ENCODE measurements at places on chromosomes 3 and 15.

- DNase-seq: peak; percentile 95
These were observed at the start of gene LRIG1 for GRCh38 chr3:66500576-66501482. LRIG1 (minus strand) TSS chr3:66501022; CDS start chr3:66500407, 615 bp downstream.

- DNase-seq: no peak
These were observed 46.9 kb downstream of the ZIC4 start for GRCh38 chr3:147359177-147360050.

DNA sequence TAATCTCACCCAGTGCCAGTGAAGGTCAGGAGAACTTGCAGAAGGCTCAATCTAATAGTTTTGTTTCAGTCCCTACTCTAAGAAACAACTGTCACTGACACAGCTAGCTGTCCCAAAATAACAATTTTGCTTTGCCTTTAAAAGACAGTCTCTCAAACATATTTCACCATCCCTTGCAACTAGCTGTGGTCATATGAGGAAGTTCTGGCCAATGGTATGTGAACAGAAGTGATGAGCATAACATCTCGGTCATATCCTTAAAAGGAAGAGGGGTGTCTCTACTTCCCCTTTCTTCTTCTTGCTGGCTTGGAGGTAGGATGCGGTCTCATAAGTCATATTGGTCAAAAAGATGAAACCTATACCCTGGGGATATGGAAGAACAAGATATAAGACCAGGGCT is 198.1 kb downstream of the NEK10 start:
- DNase-seq: no peak

DNA sequence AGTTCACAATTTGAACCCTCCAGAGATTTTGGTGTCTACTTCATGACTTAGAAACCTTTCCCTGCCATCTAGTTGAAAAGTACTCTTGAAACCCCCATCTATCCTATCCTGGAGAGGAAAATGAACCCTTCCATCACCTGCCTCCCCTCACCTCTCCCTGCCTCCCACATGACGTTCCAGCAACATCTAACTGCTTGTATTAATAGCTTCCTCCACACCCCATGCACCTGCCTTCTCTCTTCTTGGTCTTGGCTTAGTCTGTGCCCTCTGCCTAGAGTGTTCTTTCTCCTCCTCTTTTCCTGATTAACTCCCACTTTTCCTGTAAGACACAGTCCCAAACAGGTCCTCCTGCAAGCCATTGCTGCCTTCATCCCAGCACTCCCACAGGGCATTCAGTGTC is 107.8 kb downstream of the LIPC start:
- no peak for DNase-seq

GRCh38 chr15:67157521-67158252 is 92.3 kb downstream of the SMAD3 start:
- no peak for DNase-seq

GRCh38 chr3:99902091-99902490 is 84.4 kb downstream of the CMSS1 start:
- peak; percentile 20 for DNase-seq

DNA sequence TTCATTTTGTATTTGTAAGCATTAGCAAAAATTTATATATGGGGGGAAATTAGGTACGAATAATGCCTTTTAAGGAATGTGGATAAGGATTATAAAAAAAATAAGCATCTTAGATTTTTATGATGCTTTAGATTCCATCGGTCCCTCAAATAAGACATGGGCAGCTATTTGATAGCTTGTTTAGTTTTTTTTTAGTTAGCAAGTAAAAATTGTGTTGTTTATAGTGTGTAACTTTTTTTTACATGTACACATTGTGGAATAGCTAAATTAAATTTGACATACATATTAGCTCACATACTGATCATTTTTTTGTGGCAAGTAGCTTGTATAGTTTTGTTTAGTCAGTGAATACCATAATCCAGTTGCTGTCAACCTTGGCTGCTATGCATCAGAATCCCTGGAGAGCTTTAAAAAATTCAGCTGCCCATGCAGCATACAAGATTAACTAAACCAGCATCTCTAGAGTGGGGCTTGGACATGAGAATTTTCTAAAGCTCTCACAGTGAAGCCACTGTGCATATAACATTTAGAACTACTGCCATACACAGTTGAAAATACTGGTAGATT is 53.9 kb downstream of the TMOD3 start:
- peak; percentile 12 for DNase-seq

DNA sequence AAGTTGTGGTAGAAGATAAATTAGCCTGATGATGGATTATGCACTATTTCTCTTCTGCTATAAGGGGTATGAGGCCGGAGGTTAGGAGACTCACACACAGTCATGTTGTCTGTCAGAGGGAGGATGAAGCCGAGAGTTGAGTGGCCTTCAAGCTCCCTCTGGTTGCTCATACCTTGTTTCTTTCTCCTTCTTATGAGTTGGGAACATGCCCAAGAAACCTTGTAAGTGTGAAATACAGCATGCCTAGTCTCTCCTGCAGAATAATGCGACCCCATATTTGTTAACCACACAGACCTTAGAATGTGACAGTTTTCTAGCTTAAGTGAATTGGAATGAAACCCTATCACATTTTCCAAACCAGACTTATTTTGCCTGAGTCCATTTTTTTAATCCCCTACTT is 366.7 kb downstream of the PTPRG start:
- DNase-seq: no peak

DNA sequence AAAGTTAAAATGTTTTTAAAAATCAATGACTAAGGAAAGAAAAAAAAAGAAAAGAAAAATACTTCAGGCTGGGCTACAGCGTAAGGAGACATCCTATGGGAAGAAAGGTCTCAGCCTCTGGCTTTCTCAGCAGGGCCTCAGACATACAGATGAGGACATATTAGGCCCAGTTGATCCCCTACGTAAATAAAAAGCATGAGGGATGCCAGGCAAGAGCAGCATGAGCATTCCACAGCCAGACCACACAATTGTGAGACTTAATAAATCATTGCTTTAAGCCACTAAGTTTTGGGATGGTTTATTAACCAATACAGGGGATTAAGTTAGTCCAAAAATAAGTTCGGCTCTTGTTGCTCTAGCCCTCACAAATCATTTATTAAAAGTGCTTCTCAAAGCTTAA is 394.1 kb upstream of the NECTIN3 start:
- DNase-seq: no peak

- DNase-seq: peak; percentile 94
These were observed 333.3 kb downstream of the GRM7 start for GRCh38 chr3:7194071-7194835.

DNA sequence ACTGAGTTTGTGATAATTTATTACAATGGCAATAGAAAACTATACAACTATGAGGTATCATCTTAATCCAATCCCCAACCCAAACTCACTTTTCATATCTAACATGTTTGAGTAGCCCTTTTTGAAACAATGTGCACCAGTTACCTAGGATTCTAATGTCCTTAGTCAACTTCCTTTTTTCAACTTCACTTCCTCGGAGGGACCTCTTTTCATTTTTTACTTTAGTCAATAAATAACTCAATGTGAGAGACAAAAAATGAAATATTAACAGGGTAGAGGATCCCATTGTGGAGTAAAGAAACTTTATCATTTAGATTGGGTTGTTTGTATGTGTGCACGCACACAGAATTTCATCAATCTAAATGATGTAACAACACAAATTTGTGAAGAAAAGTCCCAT is 193.6 kb upstream of the LRRC3B start:
- DNase-seq: peak; percentile 12

GRCh38 chr3:169562988-169563774 is 100.3 kb downstream of the MECOM start:
- no peak for DNase-seq

DNA sequence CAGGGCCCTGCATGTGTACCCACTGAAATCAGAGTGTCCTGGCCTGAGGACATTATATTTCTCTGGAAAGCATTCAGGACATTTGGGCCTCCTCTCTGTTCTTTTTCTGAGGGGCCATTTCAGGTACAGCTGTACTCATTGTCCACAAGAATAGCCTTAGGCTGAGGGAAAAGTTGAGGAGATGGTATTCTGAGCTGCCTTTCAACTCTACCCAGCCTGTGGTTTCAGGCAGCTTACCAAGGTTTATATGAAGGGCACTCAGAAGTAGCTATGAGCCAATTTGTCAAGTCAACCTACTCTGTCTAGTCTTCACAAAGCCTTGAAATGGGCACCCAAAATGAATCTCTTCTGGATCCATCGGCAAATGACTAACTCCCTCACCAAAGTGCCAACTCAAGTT is 9.4 kb downstream of the ATP13A4 start:
- DNase-seq: no peak

GRCh38 chr15:58240191-58240932 is 102.2 kb downstream of the AQP9 start:
- no peak for DNase-seq

- DNase-seq: peak; percentile 7
These were observed at the start of gene CHRNA7 for GRCh38 chr15:32029862-32030781. CHRNA7 (plus strand) TSS chr15:32030515; CDS start chr15:32030595, 80 bp downstream.

- DNase-seq: no peak
These were observed 54.2 kb downstream of the B3GALNT1 start for GRCh38 chr3:161050935-161051334.

- peak; percentile 35 for DNase-seq
These were observed 224.6 kb downstream of the VPS13C start for GRCh38 chr15:61835496-61836106.

GRCh38 chr3:125165948-125166553 is 46.5 kb downstream of the SLC12A8 start:
- no peak for DNase-seq

GRCh38 chr15:47603026-47603425 is 114.3 kb upstream of the SEMA6D start:
- no peak for DNase-seq

- peak; percentile 11 for DNase-seq
These were observed 32.8 kb upstream of the FAM107A start for GRCh38 chr3:58609990-58610389.

- peak; percentile 61 for DNase-seq
These were observed 18.8 kb upstream of the IQSEC1 start for GRCh38 chr3:13091898-13092611.

GRCh38 chr3:177419904-177420601 is 222.8 kb upstream of the TBL1XR1 start:
- DNase-seq: no peak

GRCh38 chr3:120275618-120276017 is 9.4 kb downstream of the GPR156 start:
- no peak for DNase-seq

DNA sequence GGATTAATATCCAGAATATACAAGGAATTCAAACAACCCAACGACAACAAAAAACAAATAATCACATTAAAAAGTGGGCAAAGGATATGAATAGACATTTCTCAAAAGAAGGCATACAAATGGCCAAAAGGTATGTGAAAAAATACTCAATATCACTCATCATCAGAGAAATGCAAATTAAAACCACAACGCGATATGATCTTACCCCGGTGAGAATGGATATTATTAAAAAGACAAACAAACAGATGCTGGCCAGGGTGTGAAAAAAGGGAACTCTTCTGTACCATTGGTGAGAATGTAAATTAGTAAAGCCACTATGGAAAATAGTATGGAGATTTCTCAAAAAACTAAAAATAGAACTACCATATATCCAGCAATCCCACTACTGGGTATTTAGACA is 43.5 kb upstream of the MEF2A start:
- no peak for DNase-seq

DNA sequence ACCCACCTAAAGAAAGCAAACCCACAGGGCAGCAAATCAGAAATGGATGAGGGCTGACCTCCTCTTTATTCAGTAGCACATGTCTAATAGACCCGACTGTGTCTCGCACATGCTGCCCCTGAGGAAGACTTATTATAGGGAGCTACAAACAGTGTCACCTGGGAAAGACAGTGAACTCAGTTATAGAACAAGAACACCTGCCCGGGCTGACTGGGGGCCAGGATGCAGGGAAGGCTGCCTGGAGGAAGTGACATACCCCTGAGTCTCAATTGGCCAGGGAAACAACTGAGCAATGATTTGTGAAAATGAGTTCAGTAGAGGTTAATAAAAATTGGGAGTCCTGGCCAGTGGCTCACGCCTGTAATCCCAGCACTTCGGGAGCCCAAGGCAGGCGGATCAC is 78.7 kb upstream of the CGNL1 start:
- DNase-seq: no peak

GRCh38 chr15:71089801-71090200 is 25.5 kb upstream of the THSD4 start:
- no peak for DNase-seq

DNA sequence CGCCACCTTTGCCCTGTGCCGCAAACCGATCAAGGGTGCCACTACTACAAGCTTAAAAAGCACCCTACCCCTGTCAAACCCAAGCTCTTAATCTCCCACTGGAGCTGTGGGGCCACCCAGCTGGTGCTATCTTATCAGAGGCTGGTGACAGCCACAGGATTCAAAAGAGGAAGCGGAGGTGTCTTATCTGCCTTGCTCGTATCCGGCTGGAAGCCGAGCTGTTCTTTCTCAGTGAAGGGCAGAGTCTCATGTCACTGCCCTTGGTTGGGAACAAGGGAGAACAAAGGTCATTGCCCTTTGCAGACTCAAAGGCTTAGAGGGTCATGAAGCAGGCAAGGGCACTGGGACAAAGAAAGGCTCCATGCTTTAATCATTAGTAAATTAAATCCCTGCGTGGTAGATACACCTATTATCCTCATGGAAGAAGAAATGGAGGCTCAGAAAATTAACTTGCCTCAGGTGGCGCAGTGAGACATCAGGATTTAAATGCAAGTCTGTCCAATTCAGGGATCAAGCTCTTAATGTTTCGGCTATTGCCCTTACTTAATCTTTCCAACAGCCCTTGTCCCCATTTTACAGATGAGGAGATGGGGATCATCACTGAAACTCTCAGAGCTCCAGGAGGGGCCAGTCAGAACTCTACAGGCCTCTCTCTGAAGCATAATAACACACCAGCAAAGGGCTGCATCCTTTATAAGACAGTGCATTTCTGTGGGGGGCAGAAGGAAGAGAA is 360.0 kb upstream of the PROK2 start:
- DNase-seq: no peak

DNA sequence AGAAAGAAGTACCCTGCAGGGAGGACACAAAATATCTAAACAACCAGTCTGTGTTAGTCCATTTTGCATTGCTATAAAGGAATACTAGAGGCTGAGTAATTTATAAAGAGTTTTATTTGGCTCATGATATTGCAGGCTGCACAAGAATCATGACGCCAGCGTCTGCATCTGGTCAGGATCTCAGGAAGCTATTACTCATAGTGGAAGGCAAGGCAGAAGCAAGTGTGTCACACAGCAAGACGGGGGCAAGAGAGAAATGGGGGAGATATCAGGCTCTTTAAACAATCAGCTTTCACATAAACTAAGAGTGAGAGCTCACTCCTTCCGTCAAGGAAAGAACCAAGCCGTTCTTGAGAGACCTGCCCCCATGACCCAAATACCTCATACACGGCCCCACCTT is 614.8 kb downstream of the ZIC1 start:
- DNase-seq: no peak

- no peak for DNase-seq
These were observed 4.7 kb downstream of the SMAD3 start for GRCh38 chr15:67070150-67070549.

DNA sequence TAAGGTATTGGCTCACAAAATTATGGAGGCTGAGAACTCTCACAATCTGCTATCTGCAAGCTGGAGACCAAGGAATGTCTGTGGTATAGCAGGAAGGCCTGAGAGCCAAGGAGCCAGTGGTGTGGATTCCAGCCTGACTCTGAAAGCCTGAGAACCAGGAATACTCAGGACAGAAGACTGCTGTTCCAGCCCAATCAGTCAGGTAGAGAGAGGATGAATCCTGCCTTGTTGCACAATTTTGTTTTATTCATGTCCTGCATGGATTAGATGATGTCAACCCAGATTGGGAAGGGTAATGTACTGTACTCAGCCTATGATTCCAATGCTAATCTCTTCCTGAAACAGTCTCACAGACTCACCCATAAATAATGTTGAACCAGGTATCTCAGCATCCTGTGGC is 312.4 kb upstream of the KCNMB2 start:
- no peak for DNase-seq
